ENCODE measurements at places on chromosomes 2 and 18.

- DNase-seq, result peak; percentile 34
These were observed 25.7 kb upstream of the FAM178B start for GRCh38 chr2:97011977-97012569.

DNA sequence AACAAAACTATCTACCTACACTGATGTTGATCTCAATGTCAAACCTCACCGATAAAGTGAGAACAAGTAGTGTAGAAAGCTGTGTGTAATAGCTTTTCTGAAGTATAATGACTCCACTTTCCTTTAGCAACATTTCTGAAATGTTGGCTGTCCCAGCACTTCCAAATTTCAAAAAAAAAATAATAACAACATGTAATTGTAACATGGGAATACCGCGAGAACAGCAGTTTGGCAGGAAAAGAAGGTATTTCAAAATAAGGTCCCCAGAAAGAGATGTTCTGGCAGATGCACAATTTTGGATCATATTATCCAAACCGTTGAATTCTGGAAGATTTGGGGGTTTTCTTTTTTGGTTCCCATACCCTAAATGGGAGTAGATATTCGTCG, 352.0 kb downstream of the ARHGAP15 start:
- no peak for DNase-seq

DNA sequence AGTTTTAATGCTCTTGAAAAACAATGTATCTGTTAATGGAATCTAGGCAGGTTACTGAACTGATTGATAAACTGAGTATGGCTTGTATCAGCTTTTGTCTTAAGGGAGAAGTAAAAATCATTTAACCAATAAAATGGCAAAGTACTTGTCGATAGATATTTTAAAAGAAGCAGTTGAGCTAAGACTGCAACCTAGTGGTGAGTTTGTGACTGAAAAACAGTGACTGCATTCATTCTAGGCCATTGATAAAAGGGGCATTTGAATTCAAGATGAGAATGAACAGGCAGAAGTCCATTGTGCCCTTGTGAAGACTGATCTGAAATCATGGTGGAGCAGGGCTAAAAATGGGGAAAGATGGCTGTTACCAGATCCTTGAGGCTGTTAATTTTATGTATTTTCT, 59.4 kb upstream of the MSTN start:
- no peak for DNase-seq

- no peak for DNase-seq
These were observed 238.1 kb downstream of the LPIN1 start for GRCh38 chr2:11984316-11985158.

GRCh38 chr2:54063967-54064535, 51.4 kb upstream of the ACYP2 start:
- no peak for DNase-seq

GRCh38 chr2:6834163-6834562, 31.5 kb downstream of the CMPK2 start:
- no peak for DNase-seq

- no peak for DNase-seq
These were observed 73.1 kb downstream of the DNAH7 start for GRCh38 chr2:195995499-195995898.

GRCh38 chr2:190355968-190356644, 12.7 kb downstream of the INPP1 start:
- no peak for DNase-seq

DNA sequence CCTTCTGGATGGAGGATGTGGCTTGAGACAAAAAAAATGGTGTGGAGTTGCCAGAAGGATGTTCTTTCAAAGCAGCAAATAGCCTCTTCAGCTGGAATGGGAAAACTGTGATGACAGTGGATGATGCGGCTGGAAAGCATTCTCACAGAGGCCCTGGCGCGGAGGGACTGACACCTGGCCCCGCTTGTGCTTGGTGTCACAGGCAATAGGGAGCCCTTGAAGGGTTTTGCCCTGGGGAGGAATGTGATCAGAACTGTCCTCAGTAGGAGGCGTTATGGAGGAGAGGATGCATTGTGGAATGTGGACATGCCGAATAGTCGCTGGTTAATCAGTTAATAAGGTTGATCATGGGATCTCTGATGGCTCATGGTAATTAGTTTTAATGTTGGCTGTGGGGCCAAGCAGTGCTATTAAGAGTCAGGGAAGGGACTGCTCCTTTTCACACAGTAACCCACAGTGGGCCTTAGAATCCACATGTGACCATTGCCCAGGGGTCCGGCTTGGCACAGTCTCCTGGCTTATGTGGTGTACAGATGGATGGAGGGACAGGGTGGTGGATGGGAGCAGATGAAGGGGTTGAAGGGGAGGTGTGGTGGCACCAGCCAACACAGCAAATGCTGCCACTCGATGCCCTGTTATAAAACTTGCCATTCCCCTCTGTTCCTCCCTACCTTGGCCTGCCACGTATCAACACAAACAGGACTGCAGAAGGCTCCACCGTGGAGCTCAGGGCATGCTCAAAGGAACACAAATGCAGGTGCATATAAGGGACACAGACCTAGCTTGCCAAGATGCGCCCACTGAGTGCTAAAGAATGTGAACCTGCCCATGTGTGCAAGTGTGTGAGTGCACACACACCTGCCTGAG, 71.7 kb downstream of the CIB4 start:
- no peak for DNase-seq

Measured in activated CD4-positive, alpha-beta T cell treated with anti-CD3 and anti-CD28 coated beads, Interleukin-2, Interleukin-4, amounts not matched to agents 100 ng/mL and 50 ng/mL, durations not matched to agents 16 hours and 8 hours (primary cell).